Coronary artery (tissue), 2 donors: ENCODE measurements at places on chromosomes 13 and 19.

GRCh38 chr19:57190301-57190700 lies 999 bp upstream of the ZNF264 start:
- DNase-seq = no peak

DNA sequence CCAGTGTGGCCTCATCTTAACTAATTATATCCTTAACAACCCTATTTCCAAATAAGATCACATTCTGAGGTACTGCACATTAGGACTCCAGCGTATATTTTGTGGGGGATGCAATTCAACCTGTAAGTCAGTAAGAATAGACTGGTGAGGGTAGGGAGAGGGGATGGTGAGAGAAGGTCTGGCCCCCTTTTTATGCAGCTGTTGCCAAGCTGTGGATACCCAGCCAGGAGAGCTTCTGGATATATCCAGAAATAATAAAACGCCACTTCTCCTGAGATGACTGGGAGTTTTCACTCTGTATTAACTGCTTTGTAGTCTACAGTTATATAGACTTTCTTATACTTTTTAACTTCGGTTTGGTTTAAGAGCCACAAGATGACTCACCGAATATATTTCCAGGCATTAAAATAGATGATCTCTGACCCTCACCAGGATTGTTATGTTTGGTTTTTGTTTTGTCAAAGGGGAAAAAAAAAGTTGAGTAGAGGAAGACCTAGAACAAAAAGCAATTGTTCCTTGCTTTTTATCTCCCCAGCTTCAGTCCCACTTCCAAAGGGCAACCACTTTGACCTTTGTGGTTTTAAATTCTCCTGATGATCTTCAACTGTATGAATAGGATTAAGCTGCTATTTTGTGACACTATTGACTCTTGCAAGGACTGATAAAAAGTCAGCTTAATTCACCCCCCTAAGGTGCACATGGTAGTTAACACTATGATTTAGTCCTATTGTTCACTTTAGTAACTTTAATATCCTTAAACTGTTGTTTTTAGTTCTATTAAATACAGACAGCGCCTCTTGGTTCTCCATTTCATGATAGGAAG lies 3.1 kb upstream of the NEK3 start:
- DNase-seq = no peak

GRCh38 chr19:8877854-8878705 lies 45.9 kb downstream of the MBD3L1 start:
- no peak for DNase-seq

DNA sequence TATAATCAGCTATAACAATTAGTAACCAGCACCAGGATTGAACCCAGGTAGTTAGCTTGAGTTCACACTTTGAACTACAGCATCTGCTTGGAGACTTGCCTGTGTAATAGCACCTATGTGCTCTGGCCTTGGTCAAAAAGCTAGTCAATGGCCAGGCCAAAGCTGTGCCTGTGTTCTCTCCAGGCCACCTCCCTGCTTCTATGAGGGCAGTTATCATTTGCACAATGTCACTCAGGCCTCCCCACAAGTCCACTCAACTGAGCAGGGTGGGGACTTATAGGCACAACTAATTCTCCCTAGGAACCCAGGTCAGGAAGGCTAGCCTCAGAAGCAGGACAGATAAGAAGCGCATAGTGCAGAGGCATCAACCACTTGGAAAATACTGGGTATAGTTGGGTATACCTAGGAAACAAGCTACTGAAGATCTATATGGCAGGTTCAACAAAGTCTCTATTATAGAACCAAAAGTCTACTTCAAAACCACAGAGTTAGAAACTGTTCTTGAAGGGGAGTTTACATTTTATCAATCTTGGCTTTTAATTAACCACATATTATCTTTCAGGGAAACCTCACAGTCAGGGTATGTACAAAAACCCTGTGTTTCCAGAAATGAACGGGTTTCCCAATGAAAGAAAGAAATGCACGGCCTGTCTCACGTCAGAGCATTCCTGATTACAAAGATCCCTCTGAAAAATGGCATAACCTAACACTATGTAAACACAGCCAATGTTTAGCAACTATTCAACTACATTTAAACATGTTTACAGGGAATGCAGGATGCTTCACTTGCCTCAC lies 140.9 kb downstream of the ABCC4 start:
- no peak for DNase-seq

DNA sequence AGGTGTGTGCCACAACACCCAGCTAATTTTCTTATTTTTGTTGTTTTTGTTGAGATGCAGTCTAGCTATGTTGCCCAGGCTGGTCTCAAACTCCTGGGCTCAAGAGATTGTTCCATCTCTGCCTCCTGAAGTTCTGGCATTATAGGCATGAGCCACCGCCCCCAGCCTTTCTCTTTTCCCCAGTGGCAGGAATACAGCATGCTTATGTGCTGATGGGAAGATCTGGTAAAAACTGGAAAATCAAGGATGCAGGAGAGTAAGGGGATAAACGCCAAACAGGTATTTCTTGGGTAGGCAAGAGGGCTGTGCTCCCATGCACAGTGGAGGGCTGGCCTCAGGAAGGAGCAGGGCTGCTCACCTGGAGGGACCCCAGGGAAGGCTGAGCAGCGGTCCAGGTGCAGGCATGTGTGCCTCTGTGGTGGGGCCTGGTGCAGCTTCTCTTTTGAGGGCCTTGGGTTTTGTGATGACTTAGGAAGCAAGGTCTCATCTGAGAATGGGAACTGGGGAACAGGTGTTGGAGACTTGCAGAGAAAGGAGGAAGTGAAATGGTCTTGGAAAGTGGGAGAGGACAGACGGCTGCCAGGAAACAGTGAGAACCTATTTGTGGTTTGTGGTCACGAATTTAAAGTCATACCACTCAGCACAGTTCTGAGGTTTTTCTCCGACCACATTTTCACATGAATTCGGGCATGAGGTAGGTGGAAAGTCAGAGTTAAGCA lies 106.5 kb downstream of the TEX26 start:
- peak; percentile 50 for DNase-seq

GRCh38 chr13:61410266-61410665 lies 5.4 kb downstream of the PCDH20 start:
- no peak for DNase-seq

DNA sequence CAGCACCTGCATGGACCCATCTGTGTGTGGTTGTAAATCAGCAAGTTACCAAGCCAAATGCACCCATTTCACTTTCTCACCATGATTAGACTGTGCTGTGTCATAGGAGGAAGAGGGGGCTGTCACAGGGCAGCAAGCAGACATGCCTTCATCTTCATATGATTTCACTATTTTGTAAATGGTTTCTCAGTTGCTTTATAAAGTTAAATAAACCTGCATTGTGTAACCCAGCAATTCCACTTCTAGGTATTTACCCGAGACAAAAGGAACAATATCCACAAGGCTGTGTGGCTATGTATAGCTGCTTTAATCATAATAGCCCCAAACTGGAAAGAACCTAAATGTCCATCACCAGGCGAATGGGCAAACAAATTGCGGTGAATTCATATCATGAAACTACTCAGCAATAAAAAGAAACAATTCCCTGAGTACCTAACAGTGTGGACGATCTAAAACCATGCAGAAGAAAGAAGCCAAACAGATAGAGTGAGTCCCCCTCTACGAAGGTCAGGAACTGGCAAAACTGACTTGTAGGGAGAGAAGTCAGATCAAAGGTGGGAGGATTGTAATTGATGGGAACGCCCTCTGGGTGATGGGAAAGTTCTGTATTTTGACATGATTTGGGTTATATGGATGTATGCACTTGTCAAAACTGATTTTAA lies 185.4 kb downstream of the COL4A1 start:
- no peak for DNase-seq

- no peak for DNase-seq
These were observed 47.4 kb upstream of the PCDH9 start for GRCh38 chr13:67277581-67277980.

DNA sequence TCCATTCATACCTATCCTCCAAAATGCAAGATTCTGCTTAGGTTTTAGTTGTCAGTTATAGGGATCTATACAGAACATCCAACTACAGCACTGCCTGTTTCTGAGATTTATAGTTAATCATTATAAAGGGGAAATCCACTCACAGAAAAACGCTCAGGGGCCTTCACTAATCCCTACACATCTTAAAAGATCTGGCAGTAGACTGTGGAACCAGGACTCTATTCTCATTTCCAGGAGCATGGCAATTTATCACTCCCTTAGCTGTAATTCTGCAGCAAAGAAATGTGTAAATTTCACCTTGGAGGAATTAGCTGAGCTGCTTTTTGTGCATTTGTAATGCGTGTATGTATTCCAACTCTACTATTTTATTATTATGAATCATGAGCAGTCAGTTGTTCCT lies 1128.1 kb upstream of the PRR20A start:
- no peak for DNase-seq

- DNase-seq = no peak
These were observed 10.4 kb upstream of the GIPR start for GRCh38 chr19:45657520-45658167.

GRCh38 chr13:110256126-110256905 lies 50.6 kb downstream of the COL4A1 start:
- peak; percentile 68 for DNase-seq

DNA sequence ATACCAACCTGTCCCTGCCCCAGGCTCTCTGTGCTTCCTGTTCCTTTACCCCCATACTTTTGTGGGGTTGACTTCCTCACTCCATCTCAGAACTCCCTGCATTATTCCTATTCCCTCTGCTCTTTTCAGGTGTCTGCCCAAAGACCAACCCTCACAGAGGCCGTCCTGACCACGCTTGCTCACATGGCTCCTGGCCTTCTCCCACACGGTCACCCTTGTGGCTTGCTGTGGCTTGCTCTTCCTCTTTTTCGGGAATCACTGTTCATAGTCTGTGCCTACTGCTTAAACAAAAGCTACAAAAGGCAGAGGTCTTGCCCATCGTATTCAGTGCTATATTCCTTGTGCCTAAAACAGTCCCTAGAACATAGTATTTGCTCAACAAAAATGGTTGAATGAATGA lies 25.2 kb upstream of the ARGLU1 start:
- DNase-seq = no peak

- no peak for DNase-seq
These were observed 3.4 kb upstream of the NUP62 start for GRCh38 chr19:49932731-49933131.

GRCh38 chr13:24176351-24177101 lies 16.0 kb downstream of the SPATA13 start:
- DNase-seq = no peak

DNA sequence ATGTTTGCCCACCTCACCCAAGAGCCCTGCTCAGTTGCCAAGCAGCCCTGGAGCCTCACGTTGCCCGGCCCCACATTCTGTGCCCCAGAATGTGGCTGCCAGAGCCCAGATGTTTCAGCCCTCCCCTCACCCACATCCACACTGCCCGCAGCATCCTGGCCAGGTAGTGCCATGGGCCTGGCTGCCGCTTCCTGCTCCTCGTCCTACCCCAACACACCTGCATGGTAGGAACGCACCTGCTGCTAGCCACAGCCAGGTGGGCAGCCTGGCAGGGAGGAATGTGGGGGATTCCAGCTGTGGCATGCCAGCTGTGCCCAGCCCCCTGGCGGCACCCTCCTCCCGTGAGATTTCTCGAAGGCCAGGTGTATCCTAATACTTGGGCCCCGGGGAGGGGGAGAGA lies 7.5 kb upstream of the NFIX start:
- no peak for DNase-seq

GRCh38 chr13:80547341-80547740 lies 206.4 kb upstream of the SPRY2 start:
- DNase-seq = no peak

GRCh38 chr13:26965952-26966700 lies 205.5 kb downstream of the USP12 start:
- no peak for DNase-seq

- DNase-seq = no peak
These were observed 1.7 kb downstream of the UTP14C start for GRCh38 chr13:52026246-52026626.

GRCh38 chr19:29804493-29804892 lies 7.3 kb upstream of the CCNE1 start:
- DNase-seq = no peak

GRCh38 chr13:110575322-110576069 lies 14.0 kb upstream of the RAB20 start:
- no peak for DNase-seq

GRCh38 chr13:28338742-28339141 lies 156.2 kb downstream of the FLT1 start:
- DNase-seq = no peak

DNA sequence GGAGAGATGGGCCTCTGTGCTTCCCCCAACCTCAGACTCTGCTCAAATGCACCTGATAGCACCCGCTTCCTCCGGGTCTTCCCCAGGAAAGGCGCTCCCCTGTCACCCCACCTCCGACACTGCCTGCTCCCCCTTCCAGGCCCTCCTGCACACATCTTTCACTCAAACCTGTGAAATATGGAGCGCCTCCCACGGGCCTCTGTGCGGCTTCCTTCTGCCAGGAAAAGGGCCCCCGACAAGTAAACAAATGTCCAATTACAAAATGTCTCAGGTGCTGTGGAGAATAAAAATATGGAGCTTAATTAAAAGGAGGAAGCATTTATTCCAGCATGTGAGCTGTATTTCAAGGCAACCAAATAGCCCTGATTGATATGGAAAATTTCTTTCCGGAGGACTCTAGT lies 15.6 kb upstream of the CCNE1 start:
- no peak for DNase-seq

GRCh38 chr19:35106898-35107541 lies 8.6 kb upstream of the FXYD3 start:
- no peak for DNase-seq

- DNase-seq = peak; percentile 38
These were observed 56.1 kb downstream of the CHST8 start for GRCh38 chr19:33677745-33678426.

- DNase-seq = no peak
These were observed 104.6 kb upstream of the RAP2A start for GRCh38 chr13:97329331-97329730.

DNA sequence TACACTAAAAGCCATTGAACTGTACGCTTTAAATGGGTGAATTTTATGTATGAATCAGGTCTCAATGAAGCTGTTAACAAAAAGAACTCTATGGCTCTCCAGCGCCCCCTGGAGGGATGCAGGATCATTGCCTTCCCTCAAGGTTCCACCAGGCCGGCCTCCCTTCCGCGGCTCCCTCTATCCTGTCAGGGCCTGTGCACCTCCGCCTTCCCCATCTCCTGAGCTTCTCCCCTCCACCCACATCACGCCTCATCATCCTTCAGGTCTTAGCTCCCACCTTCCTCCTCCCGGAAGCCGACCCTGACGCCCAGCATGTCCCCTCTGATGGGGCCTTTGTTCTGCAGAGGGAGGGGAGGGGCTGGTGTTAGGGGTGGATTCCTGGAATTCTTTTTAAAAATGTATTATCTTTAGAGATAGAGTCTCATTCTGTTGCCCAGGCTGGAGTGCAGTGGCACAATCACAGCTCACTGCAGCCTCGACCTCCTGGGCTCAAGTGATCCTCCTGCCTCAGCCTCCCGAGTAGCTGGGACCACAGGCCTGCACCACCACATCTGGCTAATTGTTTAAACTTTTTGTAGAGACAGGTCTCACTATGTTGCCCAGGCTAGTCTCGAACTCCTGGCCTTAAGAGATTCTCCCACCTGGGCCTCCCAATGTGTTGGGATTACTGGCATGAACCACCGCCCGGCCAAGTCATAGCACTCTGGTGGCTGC lies 27.7 kb downstream of the MEIS3 start:
- no peak for DNase-seq
